ENCODE measurements at places on chromosomes 1 and 21.

DNA sequence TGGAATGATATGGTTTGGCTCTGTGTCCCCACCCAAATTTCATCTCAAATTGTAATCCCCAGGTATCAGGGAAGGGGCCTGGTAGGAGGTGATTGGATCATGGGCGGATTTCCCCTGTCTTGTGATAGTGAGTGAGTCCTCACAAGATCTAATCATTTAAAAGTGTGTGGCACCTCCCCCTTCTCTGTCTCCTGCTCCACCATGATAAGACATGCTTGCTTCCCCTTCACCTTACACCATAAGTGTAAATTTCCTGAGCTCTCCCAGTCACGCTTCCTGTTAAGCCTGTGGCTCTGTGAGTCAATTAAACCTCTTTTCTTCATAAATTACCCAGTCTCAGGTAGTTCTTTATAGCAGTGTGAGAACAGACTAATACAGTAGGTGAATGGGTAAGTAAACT is 109.3 kb downstream of the DMRTB1 start:
- no peak for DNase-seq

GRCh38 chr1:57384901-57385300 is 39.0 kb downstream of the DAB1 start:
- no peak for DNase-seq

DNA sequence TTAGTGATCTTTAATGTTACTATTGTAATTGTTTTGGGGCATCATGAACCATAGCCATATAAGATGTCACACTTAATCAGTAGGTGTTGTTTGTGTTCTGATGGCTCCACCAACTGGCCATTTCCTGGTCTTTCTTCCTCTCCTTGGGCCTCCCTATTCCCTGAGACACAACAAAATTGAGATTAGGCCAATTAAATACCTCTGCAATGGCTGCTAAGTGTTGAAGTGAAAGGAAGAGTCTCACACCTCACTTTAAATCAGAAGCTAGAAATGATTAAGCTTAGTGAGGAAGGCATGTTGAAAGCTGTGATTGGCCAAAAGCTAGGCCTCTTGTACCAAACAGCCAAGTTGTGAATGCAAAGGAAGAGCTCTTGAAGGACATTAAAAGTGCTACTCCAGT is 30.7 kb downstream of the PPP2R5A start:
- DNase-seq: no peak

DNA sequence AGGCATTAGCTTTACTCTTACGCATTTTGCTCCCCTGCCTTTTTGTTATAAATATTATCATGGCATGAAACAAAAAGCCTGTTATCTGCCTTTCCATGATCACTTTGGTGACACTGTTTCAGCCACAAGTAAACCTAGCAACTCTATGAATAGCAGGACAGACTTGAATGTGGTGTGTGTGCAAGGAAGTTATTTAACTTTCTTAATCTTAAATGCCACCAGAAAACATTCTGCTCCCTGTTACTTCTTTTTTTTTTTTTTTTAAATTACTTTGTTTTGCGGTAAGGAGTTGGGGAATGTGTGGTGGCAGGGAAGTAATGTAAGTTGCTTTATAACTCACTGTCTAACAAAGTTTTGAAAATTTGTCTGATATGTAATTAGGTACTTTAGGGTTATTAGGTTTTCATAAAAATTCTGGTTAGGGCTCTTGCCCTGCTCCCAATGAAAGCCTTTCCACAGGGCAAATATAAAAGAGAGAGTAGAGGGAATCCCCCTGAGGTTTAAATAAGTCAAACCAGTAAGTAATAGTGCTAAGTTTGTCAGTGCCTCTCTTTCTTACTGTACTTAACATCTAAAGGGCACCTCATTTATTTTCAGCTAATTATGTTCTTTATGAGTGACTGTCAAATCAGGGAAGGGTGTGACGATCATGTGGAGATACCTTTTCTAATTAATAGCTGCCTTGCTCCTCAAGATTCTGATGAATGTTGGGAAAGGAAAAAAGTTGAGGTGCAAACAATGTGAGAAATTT is 39.5 kb downstream of the RASAL2 start:
- no peak for DNase-seq

- DNase-seq: no peak
Observed at GRCh38 chr1:237672748-237673147, 218.0 kb downstream of the ZP4 start.
